PC-9 (cell line): ENCODE measurements at places on chromosomes 5 and 9.

GRCh38 chr9:96342571-96343245, 40.7 kb upstream of the HSD17B3 start:
- DNase-seq: no peak

GRCh38 chr9:127847833-127848755, 6.4 kb downstream of the ENG start:
- DNase-seq: no peak

- DNase-seq: no peak
Measured at GRCh38 chr9:31394015-31394473, 990.4 kb upstream of the ACO1 start.

GRCh38 chr5:142922223-142922952, 152.2 kb downstream of the ARHGAP26 start:
- no peak for DNase-seq

DNA sequence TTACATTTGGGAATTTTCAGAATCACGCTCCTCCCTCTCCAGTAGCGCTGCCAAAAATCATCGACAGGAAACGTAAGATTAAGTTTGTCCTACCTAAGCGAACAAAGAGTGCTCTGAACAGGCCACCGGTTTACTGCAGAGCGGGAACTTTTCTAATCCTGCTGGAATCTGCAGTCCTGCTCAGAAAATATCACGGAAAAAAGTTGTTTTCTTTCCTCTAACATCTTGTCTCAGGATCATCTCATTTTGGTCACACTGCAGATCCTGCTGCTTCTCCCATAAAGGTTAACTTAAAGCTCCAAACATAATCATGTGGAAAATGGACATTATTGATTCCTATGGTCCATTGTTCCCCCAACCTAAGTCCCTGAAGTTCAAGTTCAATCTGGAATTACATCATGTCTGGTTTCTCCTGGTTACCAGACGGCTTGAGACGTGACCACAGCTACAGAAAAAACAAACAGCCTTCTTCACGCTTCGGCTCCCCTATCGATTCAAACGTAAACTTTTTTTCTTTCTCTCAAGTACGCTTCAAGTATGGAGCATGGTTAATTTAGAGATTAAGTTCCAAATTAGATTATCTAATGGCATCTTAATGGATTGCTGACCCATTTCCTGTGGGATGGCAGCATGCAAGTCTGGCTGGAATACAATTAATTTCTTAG, 217.6 kb downstream of the NFIB start:
- no peak for DNase-seq

DNA sequence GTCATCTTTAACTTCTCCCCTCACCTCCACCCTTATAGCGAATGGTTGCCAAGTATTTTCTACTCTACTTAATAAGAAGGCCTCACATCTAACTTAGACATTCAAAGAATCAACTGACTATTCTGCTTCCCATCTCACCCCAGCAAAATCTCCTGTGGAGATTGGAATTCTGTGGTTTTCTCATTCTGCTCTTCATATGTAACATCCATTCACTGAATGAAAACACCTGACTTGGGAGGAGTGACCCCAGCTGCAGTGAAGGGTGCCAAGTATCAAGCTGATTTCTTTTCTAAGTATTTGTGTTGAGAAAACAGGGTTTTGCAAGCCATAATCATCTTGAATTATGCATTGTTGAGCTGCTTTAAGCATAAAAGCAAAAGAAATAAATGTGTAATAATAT, 42.5 kb upstream of the TAF1L start:
- DNase-seq: no peak

DNA sequence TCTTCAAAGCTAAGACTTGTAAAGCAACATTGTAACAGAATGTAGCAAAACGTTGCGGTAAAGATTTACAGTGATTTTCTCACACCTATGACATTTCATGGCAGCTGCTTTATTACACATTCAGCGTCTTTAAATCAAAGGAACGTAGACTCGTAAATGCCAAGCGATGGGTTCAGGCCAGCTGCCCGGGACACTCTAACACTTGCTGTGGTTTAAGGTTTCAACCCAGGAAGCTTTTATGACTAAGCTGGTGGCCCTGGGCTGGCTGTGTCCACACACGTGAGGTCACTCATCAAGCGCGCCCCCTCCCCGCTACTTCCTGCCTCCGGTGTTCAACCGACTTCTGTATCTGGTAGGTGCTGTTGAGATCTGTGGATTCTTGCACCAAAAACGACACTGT, 2.5 kb downstream of the SLC6A18 start:
- no peak for DNase-seq

- DNase-seq: no peak
Measured at GRCh38 chr9:129507805-129508204, 113.1 kb downstream of the C9orf50 start.

DNA sequence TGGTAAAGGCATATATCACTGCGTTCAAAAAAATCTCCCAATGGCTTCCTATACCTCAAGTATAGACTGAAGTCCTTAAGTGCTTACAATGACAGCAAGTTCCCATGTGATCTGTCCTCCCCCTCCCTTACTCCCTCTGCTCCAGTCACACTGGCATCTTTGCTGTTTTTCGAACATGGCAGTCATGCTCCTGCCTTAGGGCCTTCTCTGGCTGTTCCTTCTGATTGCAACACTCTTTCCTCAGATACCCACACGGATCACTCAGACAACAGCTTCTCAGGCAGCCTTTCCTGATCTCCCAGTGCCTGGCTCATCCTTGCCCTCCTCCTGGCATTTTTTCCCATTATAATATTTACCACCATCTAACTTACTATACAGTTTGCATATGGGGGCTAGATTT, 232.8 kb downstream of the ARHGEF28 start:
- no peak for DNase-seq

GRCh38 chr9:110257097-110257841, 962 bp upstream of the TXN start:
- peak; percentile 54 for DNase-seq

GRCh38 chr5:158084292-158084691, 225.3 kb upstream of the CLINT1 start:
- DNase-seq: no peak

- DNase-seq: no peak
Measured at GRCh38 chr5:123517476-123517875, 5.5 kb downstream of the CSNK1G3 start.

- no peak for DNase-seq
Measured at GRCh38 chr5:115418788-115419187, 122.3 kb upstream of the CCDC112 start.

- DNase-seq: no peak
Measured at GRCh38 chr9:26809795-26810194, 82.8 kb downstream of the CAAP1 start.

- no peak for DNase-seq
Measured at GRCh38 chr9:2916382-2916985, 72.6 kb upstream of the PUM3 start.

GRCh38 chr9:134396258-134396742, 70.0 kb downstream of the RXRA start:
- no peak for DNase-seq

GRCh38 chr9:103702572-103702971, 391.5 kb upstream of the SMC2 start:
- no peak for DNase-seq

DNA sequence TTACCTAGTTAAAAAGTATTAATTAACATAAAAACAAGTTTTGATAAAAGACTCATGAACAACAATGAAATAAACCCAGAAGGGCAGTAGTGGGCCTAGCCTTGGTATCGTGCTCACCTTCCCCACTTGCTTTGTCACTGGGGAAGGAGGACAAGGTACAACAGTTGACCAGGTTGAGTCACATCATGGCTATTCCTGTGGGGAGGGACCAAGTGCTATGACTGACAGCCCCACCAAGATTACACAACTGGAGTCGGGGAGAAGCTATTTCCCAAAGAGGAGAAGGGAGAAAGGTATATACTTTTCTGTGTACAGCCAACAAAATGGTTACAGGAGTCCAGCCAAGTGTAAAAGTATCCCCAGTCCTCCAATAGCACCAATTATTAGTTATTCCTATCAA, 251.3 kb upstream of the RFX3 start:
- no peak for DNase-seq
